MG63 (cell line): ENCODE measurements at places on chromosomes 2 and 18.
A peak's percentile ranks its signal among the peaks of the same experiment; 100 is the strongest.

DNA sequence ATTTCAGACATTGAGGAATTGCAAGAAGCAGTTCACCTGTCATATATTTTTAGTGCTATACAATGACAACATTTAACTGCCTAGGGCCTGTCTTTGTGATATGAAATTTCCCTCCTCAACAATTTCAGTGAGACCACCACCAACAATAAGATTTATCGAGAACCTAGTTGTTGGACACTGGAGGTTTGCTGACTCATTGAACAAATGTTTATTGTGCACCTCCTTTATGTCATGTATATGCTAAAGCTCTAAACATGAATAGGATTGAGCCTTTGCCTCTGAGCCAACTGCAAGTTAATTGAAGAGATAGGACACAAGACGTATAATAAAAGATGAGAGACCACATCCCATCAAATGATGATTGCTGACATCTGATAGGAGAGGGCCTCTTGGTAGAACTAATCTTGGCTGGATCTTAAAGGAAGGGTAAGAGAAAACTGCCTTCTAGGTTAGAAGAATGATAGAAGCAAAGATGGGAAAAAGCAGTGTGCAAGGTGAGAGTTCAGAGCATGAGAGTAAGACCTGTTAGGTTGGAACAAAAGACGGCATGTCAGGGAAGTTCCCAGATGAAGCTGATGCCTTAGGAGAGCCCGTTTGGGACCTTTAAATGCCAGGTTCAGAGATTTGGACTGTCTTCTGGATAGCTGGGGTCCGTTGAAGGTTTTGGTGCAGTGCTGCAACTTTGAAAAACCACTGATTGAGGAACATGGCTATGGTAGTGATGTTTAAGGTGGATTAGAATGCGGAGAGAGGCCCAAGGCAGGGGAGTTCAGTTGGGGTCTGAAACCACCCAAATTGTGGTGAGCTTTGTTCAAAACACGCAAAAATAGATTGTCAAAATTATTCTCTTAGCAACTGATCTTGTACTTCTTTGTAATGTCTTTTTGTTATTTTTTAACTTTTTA, 133.0 kb upstream of the EML6 start:
- no peak for DNase-seq

DNA sequence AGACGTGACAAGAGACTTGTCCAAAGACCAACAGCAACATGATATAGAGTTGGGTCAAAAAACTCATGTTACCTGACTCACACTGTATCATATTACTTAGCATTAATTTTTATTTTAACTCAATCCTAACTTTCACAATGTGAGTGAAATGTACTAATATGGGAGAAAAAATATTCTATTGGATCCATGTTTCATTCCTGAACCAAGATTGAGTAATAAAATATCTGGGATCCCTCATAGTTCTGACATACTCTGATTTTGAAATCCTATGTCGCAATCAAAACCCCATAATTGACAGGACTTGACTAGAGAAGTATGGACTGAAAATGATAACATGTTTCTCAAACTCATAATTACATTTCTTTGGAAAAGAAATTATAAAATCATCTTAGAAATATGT, 190.4 kb downstream of the RIT2 start:
- DNase-seq, result no peak

GRCh38 chr2:2892892-2893291, 484.7 kb downstream of the EIPR1 start:
- no peak for DNase-seq

- DNase-seq, result no peak
Observed at GRCh38 chr2:43462866-43463641, 132.8 kb downstream of the THADA start.

- DNase-seq, result no peak
Observed at GRCh38 chr2:217313386-217313785, 453.5 kb upstream of the TNP1 start.

DNA sequence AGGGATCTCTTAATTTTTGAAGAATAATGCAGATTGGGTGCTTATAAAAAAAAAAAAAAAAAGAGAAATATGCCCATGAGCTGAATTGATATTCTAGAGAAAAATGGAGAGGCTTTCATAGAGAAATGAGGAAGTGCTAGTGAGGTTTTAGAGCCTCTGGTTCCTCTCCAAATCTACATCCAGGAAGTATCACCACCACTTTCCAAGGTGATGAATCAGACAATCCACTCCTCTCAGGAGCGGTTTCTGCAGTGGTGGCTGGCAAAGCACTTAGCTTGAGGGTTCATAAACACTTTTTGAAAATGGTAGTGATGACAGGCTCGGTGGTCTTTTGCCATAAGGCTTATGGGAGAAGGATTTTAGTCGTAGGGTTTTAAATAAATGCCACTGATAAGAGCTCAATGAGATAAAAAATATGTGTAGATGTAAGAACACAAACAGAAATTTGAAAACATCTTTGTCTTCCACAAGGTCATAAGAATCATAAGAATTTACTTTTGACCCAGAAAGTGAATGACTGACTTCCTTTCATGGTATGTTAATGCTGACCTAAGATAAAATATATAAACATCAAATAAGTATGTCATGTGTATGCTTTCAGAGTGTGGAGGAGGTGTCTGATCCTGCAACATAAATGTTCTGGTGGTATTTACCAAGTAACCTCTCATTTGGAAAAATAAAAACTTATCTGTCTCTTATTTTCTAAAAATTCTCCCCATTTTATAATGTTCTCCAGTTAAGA, 42.1 kb upstream of the DSG1 start:
- DNase-seq, result no peak

- DNase-seq, result no peak
Observed at GRCh38 chr18:3541549-3542386, 91.8 kb downstream of the TGIF1 start.

GRCh38 chr2:119487434-119488244, 36.6 kb downstream of the SCTR start:
- no peak for DNase-seq

GRCh38 chr2:67251741-67252140, 145.4 kb upstream of the ETAA1 start:
- DNase-seq, result no peak

DNA sequence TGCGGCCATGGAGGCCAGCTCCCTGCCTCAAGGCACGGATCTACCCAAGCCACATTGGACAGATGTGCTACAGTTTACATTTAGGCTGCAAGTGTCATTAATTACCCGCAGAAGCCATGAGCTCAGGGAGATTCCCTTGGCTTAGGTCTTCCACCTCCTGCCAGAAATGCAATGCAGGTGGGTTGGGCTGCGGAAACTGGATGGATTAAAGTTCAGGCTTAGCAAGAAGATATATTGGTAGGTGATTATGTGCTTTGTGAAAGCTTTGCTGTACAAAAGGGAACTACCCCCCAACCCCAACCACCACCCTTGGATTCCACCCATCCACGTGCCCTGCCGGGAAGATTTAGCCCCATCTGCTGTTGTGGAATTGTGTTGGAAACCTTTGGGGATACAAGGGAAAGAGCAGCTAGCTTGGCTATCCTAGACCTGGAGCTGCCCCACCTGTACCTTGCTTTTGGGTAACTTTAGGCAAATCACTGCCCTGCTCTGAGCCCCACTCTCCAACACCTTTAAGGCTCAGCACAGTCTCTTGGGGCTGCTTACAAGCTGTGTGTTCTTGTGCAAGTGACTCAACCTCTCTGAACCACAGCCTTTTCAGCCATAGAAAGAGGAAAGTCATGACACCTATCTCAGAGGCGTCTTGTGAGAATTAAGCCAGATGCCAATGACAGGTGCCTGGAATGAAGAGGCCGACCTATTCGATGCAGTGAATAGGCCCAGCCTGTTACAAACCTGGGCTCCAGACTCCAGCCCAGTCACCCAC, 141.6 kb upstream of the GLI2 start:
- no peak for DNase-seq

DNA sequence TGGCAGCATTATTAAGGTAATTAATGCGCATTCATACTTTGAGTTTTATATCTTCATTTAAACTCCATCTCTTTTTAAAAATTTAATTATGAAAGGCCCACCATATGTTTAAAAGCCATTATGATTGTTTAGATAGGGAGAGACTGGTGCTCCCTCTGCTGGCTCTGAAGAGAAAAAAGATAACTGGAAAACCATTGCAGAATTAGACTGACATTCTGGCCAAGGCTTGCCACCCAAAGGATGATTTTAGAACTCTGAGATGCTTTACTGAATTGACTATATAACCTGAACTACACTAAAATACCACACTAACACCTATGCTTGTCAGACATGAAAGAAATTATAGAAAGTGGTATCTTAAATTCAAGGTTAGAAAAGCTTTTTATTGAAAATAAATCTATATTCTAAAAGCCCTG, 127.6 kb upstream of the SPOPL start:
- DNase-seq, result no peak

DNA sequence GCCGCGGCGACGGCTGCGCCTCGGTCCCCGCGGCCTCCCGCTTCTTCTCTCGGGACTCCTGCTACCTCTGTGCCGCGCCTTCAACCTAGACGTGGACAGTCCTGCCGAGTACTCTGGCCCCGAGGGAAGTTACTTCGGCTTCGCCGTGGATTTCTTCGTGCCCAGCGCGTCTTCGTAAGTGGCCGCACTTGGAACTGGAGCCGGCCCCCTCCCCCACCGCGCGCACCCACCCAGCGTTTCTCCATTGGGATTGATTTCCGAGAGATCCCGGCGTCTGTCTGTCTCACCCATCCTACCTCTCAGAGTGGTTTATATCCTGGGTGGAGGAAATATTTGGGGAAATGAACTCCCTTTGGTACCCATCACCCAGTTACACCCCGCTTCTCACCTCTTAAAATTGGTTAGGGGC, 498 bp downstream of the ITGAV start:
- DNase-seq, result no peak

DNA sequence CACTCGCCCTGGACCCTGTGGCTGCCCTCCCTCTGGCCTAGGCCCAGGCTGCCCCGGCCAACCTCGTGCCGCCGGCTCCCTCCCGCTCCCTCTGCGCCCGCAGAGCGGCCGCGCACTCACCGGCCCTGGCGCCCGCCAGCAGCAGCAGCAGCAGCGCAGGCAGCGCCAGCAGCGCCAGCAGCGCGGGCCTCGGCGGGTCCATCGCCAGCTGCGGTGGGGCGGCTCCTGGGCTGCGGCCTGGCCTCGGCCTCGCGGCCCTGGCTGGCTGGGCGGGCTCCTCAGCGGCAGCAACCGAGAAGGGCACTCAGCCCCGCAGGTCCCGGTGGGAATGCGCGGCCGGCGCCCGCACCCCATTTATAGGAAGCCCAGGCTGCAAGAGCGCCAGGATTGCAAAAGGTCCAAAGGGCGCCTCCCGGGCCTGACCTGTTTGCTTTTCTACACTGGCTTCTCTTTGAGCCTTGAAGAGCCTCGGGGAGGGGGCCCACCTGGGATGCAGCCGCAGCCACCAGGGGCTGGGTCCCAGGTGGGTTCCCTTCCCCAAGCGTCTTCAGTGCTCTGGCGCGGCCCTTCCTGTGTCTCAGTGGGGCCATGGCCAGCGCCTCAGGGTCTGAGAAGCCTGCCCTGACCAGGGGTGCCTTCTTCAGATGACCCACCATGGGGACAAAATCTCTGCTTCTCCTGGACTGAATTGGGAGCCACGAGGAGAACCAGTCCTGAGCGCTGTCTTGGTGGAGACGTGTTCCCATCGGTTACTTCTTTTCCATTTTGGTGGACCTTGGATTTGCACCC, at the start of gene APOB:
TSS of gene APOB (minus strand) at position 330 of the 789 bp plus-strand sequence. CDS start at position 202, 128 bp downstream.
- DNase-seq, result no peak

GRCh38 chr2:95313296-95314131, 16.4 kb downstream of the KCNIP3 start:
- no peak for DNase-seq

DNA sequence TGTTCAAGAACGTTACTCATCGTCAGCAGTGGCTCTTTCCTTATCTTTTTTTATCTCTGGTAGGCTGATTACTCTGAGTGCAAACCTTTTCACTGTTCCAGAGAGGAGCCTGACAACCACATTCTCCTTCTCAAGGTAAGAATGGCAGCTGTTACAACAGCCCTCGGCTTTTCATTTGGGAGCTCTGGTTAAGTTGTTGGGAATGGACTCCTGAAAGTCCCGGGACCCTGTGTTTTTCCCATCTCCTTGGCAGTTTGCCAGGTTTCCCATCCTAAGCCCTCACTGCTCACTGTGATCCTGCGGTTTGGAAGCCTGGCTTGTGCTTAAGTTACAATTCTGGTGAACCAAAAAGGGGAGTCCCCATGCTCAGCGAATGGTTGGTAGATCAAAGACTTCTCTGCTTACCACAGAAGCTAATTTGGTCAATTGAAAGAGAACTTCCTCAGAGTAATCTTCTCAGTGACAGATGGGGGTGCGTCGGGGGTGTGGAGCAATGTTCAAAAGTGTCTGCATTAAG, 122.3 kb downstream of the LYPD6B start:
- DNase-seq, result no peak

DNA sequence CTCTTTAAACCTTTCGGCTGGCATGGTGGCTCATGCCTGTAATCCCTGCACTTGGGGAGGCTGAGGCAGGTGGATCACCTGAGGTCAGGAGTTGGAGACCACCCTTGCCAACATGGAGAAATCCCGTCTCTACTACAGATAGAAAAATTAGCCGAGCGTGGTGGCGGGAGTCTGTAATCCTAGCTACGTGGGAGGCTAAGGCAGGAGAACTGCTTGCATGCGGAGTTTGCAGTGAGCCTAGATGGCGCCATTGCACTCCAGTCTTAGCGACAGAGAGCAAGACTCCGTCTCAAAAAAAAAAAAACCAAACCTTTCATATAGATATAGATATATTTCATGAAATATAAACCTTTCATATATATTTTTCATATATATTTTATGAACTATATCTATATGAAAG, 864.7 kb downstream of the TRIB2 start:
- no peak for DNase-seq

- peak; percentile 94 for DNase-seq
Observed at GRCh38 chr2:40434731-40435271, 17.1 kb downstream of the SLC8A1 start.

DNA sequence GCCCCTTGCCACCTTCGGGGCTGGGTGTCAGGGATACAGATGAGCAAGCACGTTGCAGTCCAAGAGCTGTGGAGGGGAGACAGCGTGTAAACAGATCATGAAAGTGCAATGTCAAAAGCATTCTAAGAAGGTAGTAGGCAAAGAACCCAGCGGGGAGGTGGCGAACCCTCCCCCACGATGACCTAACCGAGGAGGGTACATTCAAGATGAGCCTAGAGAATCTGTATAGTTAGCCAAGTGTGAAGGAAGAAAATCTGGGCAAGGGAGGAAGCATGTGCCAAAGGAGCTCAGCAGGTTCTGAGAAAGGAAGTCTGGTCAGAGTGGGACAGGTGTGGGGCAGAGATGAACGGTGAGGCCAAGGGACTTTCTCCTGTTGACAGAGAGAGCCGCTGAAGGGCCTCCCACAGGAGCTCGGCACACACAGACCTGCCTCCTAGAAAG, 106.9 kb downstream of the SP3 start:
- DNase-seq, result peak; percentile 75

DNA sequence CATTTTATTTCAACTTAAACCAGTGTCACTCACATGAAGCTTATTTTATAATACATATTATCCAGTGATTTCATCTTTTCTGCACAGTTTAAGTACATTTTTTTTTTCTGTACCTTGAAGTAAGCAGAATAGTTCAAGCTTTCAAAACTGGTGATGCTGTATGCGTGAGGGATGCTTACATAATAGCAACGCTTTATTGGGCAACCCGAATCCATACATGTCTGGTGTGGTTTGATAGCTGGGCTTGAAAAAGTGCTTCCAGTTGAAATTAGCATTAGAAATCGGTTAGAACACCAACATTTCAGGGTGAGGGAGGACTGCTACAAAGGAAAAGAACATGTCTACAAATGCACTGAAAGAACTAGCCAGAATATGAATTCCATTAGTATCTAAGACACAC, 117.4 kb downstream of the MBP start:
- DNase-seq, result no peak
